ENCODE measurements at places on chromosomes 2 and 18.

DNA sequence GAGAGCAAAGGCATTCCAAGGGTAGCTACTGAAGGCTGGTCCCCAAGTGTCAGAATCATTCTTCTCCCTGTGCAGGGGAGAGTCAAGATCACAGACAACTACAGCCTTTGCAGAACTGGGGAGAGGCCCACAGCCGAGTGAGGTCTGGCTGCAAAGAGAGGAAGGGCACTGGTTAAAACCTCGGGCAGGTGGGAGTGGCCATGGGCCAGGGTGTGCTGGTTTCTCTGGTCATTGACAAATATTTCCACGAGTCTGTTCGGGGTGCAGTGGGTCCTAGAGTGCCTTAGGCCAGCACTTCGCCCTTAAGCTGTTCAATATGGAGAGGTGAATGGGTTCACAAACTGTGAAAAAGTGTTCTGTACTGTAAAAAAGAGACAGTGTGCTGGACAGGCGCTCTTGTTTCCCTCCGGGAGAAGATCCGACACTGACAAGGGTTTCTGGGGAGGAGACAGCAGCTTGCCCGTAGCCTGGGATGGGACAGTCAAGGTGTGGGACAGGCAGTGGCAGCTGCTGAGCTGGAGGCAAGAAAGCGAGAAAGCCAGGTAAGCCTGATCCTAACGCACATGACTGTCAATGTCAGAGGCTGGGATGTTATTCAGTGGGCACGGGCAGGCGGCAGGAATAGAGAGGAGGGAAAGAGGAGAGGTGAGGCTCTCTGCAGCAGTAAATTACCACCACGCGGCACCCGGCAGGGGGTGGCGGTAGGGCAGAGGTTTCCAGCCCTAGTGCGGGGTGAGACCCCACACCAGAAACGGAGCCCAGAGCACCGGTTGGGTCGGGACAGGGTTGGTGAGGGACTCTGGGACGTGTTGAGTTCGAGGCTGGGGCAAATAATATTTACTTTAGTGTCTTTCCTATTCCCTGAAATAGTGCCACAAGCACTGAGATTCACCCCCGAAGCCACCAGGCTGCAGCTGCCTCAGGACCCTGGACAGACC lies 2.0 kb downstream of the NPPC start:
- no peak for DNase-seq

GRCh38 chr2:209721497-209721896 lies 50.1 kb upstream of the UNC80 start:
- DNase-seq = no peak

DNA sequence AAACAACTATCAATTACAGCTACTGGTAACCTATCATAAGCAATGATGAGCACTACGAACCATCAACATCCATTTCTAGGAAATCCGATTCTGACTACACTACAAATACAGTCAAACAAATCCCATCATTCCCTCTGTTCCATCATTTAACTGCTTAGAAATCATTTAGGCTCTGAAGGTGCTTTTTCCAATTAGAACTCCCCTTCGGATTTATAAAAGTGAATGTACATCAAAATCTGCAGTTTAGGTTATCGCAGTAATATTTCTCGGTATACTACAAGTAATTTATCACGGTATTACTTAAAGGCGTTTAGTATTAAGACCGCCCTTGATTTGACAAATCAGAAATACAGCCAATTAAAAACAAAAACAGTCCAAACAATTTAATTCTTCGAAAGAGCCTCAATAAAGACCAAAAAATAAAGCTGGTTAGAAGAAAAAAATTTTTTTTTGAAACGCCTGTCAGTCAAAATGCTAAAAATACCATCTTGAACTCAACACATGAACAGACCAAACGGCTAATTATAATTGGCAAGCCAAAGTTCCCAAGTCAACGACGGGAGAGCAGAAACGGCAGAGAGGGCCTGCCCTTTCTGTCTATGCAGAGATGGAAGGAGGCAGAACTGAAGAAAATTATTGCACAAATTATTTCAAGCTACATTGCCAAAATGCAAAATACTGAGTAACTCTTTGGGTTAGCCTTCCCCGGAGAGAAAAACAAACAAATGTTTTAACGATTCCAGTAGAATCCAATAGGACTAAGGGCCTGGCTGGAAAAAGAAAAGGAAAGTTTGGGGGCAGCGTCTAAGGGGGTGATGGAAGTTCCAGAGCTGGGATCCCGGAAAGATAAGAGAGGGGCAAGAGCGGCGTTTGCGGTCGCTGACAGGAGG lies 1.2 kb downstream of the VPS54 start:
- DNase-seq = peak; percentile 26

- no peak for DNase-seq
Observed at GRCh38 chr2:77797088-77797487, 274.9 kb upstream of the LRRTM4 start.

- DNase-seq = no peak
Observed at GRCh38 chr2:85095094-85095493, 38.1 kb upstream of the TCF7L1 start.
